ENCODE measurements at places on chromosomes 16 and 17.

DNA sequence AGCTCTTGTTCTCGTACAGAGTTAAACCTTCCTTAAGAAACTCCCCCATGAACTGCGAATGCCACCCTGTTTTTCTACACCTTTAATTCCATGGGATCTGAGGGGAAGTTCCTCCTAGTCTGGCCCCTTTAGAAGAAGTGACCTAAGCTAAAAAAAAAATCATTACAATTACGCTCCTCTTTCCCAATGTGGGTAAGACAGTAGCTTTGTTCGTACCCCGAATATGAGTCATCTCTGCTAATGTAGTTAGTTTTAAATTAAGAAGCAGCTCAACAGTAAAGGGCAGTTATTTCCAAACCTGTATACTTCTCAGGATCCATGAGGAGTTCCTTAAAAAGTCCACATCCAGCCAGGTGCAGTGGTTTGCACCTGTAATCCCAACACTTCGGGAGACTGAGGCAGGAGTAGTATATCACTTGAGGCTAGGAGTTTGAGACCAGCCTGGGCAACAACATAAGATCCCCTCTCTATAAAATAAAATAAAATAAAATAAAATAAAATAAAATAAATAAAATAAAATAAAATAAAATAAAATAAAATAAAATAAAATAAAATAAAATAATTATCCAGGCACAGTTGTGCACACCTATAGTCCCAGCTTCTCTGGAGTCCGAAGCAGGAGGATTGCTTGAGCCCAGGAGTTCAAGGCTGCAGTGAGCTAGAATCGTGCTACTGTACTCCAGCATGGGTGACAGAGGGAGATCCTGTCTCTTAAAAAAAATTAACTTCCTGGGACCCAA lies 26.1 kb downstream of the RCVRN start:
- no peak for DNase-seq

DNA sequence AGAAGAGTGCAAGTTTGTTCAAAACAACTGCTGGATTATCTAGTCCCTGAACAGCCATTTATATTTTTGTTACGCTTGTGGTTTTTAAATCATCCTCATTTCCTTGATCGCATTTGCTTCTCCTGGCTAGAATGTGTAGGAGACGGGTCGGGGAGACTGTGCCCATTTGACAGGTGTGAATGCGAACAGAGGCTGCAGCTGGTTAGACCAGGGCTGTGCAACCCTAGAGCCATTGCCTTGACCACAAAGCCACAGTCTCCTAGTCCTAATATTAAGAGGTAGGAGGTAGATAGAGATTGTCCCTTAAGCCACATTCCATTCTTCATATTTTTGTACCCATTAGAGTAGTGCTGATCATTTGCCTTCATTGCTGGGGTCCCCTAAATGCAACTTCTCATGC lies 639.1 kb downstream of the WWOX start:
- no peak for DNase-seq

DNA sequence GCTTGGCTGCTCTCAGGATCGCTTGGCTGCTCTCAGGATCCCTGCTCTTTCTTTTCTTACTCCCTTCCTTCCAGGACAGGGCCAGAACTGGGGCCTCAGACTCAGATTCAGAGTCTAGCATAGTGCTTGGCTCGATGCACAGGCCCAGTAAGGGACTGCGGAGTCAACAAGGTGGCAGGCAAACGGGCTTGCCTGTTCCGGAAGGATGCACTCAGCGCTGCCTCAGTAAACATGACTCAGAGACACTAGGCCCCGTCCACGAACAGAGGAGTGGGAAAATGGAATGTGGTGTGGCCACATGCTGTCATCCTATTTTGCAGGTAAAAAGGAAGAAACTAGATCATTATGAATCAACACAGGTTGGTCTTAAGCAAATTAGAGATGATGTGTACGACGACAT lies 9.8 kb downstream of the SPHK1 start:
- no peak for DNase-seq

DNA sequence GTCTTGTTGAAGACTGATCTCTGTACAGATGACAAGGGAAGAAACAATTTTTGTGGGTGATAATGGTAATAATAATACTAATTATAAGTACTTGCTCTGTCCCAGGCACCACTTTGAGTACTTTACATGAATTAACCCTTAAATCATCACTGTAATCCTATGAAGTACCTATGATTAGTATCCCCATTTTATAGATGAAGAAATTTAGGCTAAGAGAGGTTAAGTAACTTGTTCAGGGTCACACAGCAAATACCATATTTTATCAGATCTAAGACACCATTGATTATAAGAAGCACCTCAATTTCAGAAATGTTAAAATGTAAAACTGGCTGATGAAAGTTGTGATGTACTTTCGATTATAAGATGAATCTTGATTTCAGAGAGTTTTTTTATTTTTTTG lies 18.6 kb downstream of the TADA2A start:
- DNase-seq, result no peak

DNA sequence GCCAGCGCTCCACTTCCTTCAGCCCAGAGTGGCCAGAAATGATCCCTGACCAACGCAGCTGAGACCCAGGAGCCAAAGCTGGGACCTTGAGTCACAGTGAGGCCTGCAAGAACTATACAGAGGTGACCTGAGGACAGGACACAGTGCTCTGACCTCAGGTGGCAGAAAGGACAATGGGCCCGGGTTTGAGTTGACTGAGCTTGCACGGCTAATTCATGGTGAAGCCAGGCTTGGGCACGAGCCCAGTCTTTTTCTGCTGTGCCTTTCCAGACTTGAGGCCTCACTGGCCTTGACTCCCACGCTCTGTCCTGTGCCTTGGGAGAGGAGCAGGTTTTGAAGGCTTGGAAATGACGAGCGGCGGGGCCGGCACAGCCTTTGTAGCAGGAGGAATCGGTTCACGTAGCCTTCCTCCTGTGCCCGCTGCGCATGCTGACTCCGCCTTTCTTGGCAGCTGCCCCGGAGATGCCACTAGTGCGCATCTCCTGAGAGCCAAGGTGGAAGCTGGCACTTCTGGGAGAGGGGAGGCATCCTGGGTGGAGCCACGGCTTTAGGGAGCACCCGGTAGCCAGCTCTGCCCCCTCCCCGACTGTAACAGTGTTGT lies 34.9 kb downstream of the NDEL1 start:
- DNase-seq, result no peak

DNA sequence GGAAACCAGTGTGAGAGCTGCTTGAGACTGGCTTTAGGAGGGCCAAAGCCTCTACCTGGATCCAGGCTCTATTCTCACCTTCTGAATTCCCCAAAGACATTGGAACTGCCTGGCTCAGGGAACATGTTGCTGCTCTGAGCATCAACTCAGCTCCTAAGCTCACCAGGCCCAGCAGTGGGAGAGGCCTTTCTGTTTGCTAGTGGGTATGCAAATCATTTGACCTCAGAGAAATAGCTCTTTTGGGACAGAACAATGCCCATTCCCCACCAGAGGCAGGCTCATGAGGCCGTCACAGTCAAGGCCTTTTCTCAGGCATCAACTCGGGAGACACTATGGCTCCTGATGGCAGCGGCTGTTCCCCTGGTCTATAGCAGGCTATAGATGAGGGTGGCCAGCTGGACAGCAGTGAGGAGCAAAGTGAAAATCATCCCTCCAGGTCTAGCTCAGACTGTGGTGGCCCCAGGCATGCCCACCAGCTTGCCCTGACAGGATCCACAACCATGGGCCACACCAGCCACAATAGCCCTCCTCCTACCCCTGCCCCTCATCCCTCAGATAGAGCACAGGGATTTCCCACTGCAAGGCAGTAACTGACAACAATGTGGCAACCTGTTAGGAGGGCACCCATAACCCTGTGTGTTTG lies 30.4 kb upstream of the GFOD2 start:
- no peak for DNase-seq

DNA sequence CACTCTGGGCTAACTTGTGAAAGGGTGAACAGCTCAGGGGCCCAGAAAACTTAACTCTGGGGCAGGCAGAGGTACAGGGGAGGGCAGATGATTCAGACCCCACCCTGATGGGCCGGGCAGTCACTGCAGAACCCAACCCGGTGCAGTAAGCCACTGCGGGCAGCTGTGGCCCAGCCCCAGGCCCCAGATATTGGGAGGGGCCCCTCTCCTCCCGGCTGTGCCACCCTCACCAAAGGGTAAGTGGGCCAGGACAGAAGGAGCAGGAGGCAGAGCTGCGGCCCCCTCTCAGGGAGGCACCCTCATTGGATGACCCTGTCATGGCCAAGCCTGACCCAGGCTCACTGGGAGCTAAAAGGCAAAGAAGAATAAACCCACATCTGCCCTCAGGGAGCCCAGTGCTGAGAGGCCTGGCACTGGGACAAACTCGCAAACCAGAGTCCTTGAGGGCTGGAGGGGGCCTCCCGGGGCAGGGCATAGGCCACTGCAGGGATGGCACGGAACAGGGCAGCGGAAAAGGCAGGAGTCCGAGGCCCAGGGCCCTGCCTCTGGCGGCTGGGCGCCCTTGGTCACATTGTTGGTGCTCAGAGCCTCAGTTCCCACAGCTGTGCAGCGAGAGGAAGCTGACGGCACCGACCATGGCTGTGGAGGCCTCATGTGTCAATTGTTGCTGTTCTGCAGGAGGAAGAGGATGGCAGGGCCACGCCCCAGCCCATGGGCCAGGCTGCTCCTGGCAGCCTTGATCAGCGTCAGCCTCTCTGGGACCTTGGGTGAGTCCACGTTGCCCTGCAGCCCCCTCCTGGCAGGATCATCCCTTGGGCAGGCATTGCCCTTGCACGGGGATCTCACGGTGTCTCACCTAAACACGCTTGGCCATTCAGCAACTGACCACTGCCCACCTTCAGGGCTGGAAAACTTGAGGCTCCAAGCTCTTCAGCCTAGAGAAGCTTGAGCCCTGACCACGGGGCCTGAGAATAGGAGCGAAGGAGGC lies 3.1 kb downstream of the ITGB4 start:
- DNase-seq, result no peak

DNA sequence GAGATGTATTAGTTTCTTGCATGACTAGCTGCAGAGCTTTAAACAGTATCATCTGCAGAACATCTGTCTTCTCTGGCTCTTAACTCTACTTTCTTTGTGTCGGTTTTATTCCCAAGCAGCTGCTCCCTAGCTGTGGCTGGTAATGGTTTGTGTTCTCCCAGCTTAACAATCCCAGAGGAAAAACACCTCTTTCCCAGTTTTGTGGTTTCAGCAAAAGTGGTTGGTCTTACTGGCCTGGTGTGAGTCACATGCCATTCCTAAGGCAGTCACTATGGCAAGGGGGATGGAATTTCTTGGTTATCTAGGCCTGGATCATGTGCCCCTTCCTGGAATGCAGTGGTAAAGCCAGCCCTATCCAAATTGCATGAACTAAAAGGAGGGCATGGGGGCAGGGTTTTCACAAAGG lies 27.5 kb downstream of the OMG start:
- DNase-seq, result no peak

DNA sequence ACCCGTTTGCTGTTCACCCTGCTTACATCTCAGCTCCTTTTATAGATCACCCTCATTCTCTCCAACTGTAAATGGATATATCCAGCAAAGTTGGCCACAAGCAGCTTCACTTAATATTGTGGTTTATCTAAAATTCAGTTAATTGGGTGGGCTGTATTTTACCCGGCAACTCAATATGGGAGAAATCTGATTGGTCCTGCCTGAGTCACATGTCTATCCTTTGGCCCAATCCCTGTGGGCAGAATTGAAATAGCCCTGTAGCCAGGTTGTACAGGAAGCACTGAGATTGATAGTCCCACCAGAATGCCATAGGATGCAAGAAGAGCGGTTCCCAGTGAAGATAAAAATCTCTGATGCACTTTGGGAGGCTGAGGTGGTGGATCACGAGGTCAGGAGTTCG lies 73.2 kb downstream of the AIPL1 start:
- DNase-seq, result no peak

GRCh38 chr17:60586288-60586974 lies 13.6 kb upstream of the PPM1D start:
- no peak for DNase-seq

DNA sequence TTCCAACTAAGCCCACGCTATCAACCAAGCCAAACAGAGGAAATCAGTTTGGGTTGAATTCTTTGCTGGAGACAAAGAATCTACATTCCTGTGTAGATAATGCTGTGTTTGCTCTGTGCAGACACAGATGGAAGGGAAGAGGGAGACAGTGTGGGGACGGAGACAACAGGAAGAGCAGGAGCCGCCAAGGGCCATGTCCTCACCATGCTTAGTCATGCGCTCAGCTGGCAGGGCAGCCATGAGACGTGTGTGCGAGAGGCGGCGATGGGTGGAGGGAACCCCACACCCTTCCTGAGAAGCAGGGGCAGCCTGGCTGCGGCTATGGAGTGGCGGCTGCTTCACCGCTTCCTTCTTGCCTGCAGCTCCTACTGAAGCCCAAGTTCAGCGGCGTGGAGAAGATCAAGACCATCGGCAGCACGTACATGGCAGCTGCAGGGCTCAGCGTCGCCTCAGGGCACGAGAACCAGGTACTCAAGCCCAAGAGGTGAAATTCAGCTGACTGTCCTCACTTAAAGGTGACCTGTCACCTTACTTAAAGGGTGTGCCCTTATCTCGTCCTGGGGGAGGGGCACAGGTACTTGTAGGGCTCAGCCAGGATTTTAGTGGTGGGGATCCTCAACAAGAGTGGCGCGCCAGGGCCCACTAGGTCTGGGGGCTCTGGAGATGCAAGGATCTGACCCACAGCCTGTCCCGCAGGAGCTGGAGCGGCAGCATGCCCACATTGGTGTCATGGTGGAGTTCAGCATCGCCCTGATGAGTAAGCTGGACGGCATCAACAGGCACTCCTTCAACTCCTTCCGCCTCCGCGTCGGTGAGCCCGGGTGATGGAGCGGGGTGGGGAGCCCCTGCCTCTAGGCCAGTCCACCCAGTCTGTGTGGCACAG lies 47.5 kb downstream of the ADCY7 start:
- DNase-seq, result peak; percentile 47

- no peak for DNase-seq
Observed at GRCh38 chr17:81381632-81382577, 13.4 kb upstream of the BAHCC1 start.

DNA sequence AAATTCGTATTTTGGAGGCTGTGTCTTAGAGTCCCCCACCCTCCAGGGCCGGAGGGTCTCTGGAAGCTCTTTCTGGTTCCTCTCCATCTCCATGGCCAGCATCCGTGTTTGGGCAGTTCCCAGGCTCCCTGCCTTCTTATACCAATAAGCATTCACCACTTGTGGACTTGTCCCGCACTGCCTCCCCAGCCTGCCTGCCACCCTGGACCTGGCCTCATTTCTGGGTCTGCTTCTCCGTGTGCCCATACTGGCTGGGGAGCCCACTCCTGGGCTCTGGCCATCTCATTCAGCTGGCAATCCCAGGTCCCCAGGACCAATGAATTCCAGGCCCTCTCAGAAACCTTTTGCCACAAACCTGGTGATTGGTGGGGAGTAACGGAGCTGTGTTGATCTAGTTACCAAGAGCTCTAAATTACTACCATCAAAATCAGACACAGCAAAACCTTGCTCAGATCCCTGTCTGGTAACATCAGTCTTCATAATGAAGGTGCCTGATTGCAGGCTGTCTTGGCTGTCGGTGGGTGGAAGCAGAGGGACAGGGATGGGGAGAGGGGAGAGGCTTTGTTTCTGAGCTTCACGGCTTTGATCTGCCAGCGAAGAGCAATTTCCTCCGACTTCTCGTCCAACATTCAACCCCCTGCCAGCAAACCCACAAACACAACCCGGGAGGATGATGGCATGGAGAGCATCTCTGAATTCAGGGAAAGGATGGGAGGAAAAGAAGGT lies 27.7 kb upstream of the CRHR1 start:
- DNase-seq, result no peak

GRCh38 chr17:31249835-31250141 lies 47.3 kb downstream of the OMG start:
- DNase-seq, result no peak

GRCh38 chr16:66395806-66396555 lies 29.5 kb downstream of the CDH5 start:
- DNase-seq, result no peak

GRCh38 chr17:36185416-36185815 lies 9.0 kb upstream of the TBC1D3B start:
- no peak for DNase-seq

All from CD4-positive, alpha-beta memory T cell (primary cell).